Smooth muscle cell of trachea (primary cell): ENCODE measurements at places on chromosomes 1 and 21. TPM values are rescaled to one million over a fixed set of nuclear protein-coding genes. Genes with fewer than 3 reads are reported as not detected.

The ID3 gene
- total RNA-seq = 38.0 and 80.3 TPM in 2 replicates

The KLF17 gene
- total RNA-seq = under 0.01 and 0.17 TPM in 2 replicates

The LEFTY2 gene
- total RNA-seq = not detected in 2 replicates

The FTCD gene
- 1.7 TPM in 1 of 2 replicates, not detected in the other for total RNA-seq

The OPTC gene
- total RNA-seq = not detected in 2 replicates

The LEFTY1 gene
- not detected in 2 replicates for total RNA-seq

The TFF2 gene
- not detected in 2 replicates for total RNA-seq

The TDRD5 gene
- not detected in 2 replicates for total RNA-seq

The ADAM30 gene
- not detected in 2 replicates for total RNA-seq

The BEST4 gene
- 0.33 TPM in 1 of 2 replicates, not detected in the other for total RNA-seq

The NUP210L gene
- total RNA-seq = 0.15 and 0.17 TPM in 2 replicates

The CHI3L1 gene
- 14.8 and 26.0 TPM in 2 replicates for total RNA-seq

The LZIC gene
- 26.6 and 42.0 TPM in 2 replicates for total RNA-seq

The CFHR1 gene
- 0.50 TPM in 1 of 2 replicates, not detected in the other for total RNA-seq

The DMBX1 gene
- not detected in 2 replicates for total RNA-seq

The BGLAP gene
- total RNA-seq = 0.83 TPM in 1 of 2 replicates, not detected in the other

The PEX10 gene
- total RNA-seq = 41.0 and 47.5 TPM in 2 replicates

The MARCKSL1 gene
- total RNA-seq = 7.3 and 20.5 TPM in 2 replicates

The ENTREP3 gene
- total RNA-seq = 11.1 and 13.4 TPM in 2 replicates

The NDUFV3 gene
- total RNA-seq = 56.6 and 81.7 TPM in 2 replicates

The PODN gene
- total RNA-seq = 34.8 and 87.5 TPM in 2 replicates

The SERPINC1 gene
- 0.17 TPM in 1 of 2 replicates, not detected in the other for total RNA-seq

The DMRTA2 gene
- total RNA-seq = 0.15 and 0.50 TPM in 2 replicates

The ALX3 gene
- total RNA-seq = not detected in 2 replicates

The OR2AK2 gene
- total RNA-seq = not detected in 2 replicates

The MYOC gene
- total RNA-seq = 1.2 and 1.3 TPM in 2 replicates

The PDE9A gene
- 0.15 and 0.50 TPM in 2 replicates for total RNA-seq

The OVAAL gene
- total RNA-seq = not detected in 2 replicates
